ENCODE measurements at places on chromosomes 2 and 18.

GRCh38 chr2:15852811-15853210, 87.5 kb upstream of the MYCN start:
- DNase-seq: no peak

DNA sequence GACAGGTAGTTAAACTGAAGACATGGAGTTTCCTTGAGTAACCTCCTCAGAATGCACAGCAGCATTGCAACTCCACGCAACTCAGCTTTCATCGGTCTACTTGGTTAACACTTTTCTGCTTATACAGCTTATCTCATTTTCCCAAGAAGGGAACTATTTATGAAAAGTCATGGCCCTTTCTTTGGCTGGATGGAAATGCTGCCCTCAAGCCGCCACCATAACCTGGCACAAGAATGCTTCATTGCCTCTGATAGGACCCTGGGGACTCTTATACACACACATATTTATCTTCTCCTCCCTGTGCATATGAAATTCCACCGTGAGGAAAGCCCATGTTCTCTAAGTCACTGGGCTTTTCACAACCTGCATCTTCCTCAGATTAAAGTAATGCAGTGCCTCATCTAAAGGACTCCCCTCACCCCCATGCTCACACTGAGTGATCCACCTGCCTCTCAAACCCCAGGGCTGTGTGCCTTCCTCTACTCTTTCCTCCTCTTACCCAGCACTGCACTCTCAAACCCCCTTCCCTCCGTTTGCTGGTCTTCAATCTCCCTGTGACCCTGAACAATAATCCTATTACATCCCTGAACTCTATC, 192.0 kb upstream of the HNRNPA3 start:
- no peak for DNase-seq

- DNase-seq: peak; percentile 65
Measured at GRCh38 chr2:238370823-238371372, 50.6 kb downstream of the TRAF3IP1 start.

GRCh38 chr2:29314816-29315571, 199.8 kb downstream of the CLIP4 start:
- peak; percentile 44 for DNase-seq

- DNase-seq: no peak
Measured at GRCh38 chr2:27219091-27219490, 1.9 kb downstream of the CAD start.

- DNase-seq: peak; percentile 81
Measured at GRCh38 chr2:9333591-9334171, 89.6 kb downstream of the ITGB1BP1 start.
